ENCODE measurements at places on chromosomes 7 and 10.

- DNase-seq, result no peak
Measured at GRCh38 chr7:15684111-15684800, 2.2 kb downstream of the MEOX2 start.

GRCh38 chr10:91590142-91590903 lies 42.5 kb downstream of the PPP1R3C start:
- no peak for DNase-seq

- no peak for DNase-seq
Measured at GRCh38 chr10:81034383-81034782, 496.7 kb downstream of the SH2D4B start.

- DNase-seq, result no peak
Measured at GRCh38 chr7:43462836-43463235, 120.1 kb upstream of the STK17A start.

DNA sequence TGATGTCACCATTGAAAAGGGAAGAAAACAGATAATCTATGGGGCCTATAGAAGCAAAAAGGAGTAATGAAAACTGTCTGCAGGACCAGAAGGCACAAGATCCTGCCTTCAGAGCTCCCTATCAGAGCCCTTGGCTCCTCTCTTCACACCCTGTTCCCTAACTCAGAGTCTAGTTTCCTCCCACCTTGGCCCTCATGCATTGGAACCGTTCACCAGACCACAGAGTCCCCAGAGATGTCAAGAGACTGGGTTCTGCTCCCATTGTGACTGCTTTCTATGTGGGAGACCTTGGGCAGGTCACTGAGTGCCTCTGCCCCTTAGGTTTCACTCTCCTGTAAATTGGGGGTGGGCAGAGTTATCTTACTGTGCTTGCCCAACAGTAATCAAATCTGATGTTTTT lies 80.1 kb upstream of the RPA3 start:
- no peak for DNase-seq

DNA sequence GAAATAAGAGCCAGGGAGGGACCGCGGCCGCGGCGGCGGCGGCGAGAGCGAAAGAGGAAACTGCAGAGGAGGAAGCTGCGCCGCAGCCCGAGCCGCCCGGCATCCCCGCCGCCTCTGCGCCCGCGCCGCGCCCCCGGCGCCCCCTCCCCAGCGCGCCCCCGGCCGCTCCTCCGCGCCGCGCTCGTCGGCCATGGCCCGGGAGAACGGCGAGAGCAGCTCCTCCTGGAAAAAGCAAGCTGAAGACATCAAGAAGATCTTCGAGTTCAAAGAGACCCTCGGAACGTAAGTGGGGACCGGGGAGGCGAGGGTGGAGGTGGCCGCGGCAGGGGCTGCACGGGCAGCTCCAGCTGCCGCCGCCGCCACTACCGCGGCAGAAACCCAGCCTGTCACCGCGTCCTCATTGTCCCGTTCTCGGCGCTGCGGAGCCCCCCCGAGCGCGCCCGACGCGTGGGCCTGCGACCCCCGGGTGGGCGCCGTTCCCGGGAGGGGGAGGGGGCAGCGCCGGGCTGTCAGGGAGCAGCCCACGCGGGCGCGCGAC lies 351 bp downstream of the CAMK1D start:
- no peak for DNase-seq

DNA sequence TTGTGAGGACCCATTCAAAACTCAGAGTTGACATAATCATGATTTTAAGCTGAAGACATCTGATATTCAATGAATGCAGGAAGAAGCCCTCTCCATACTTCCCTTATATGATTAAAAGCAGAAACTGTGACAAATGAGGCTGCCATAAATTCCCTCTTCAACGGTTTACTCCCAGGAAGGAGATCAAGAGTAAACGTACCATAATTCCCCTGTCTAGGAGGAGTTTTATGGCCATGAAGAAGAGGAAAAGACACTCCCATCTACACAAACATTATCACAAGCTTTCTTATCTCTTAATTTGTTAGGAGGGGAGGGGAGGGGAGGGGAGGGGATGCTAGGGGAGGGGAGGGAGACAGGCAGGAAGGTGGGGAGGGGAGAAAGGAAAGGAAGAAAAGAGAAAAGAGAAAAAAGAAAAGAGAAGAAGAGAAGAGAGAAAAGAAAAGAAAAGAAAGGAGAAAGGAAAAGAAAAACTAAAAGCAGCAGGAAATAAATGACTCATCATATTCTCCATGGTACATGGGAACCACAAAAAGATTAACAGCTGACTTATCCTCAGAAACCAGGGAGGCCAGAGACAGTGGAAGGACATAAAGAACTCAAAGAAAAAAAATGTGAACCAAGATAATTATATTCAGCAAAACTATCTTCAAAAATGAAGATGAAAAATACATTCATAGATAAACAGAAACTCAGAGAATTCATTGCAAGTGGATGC lies 121.6 kb downstream of the ALOX5 start:
- DNase-seq, result no peak

DNA sequence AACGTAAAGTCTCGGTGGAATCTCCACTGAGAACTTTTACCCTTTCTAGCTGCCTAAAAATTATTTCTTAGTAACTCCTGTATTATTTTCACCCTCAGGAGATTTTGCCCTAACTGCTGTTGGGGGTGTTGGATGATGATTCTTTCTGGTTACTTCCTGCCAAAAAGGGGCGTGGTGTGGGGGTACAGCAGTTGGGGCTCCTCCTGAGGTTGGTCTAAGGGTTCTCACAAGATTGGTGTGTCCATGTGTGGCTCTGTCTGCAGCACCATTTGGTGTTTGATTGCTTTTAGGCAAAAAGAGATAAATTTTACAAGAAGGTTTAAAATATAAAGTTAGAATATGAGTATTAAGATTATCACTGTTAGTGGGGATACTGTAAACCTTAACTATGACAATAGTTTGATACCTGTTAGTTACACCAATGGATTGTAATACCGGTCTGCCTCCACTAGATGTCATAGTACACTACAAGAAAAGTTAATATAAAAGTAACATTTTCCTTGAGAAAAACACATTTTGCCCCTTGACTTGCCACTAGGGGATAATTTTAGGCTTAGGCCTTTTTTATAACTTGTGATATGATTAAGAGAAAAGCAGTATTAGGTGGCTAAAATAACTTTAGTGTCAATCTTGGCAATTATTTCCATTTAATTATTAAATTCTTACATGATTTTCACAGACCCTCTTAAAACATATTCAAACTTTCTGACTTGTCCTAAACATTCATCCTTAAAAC lies 928.7 kb downstream of the IPMK start:
- DNase-seq, result no peak
